Sigmoid colon (tissue), 7 donors: ENCODE measurements at places on chromosomes 12 and 14. TPM values are rescaled to one million over a fixed set of nuclear protein-coding genes. Genes with fewer than 3 reads are reported as not detected.
A peak's percentile ranks its signal among the peaks of the same experiment; 100 is the strongest.

DNA sequence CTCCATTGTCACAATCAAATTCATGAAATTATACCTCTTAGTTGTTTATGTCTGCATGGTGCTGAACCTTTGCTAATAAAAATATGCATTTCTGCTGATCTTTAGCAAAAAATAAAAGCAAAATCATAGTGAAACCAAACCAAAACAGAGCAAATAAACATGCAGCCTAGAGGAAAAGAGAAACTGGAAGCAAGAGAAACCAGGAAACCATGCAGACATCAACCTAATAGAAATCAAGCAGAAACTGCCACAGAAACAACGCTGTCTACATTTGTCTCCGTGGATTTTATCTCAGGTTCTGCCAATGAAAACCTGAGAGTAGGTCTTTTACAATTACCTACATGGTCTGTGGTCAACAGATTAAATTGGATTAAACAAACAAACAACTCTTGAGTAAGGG, 173.7 kb downstream of the SYT10 start:
- no peak for DNase-seq

DNA sequence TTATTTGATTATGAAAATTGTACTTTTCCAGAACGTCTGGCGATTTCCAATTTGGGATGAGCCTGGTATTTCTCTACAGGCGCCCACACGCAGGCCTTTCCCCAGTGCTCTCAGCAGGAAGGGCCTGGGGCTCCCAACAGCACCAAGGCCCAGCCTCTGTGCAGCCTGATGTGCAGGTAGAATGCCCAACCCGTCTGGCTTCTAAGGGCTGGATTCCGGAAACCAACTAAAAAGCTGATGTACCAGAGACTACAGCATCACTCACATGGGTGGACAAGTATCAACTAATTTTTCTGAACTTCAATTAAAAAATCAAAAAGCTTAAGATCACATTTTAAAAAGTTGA, 25.8 kb downstream of the CDC42BPB start:
- DNase-seq = no peak

DNA sequence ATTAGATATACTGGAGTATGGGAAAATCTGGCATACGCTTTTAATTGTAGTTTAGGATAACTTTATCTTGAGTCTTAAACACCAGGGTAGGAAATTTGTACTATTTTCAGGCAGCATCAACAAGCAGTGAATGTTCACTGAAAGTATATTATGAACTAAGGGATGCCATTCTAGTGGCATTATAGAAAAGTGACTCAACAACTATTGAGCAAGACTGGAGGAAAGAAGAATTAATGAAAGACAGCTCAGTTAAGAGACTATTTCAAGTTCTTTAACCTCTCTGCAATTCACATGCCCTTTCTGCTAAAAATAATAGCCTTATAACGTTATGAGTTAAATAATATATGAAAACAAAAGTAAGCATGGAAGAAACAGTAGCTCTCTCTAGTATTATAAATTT, 343.1 kb downstream of the FSCB start:
- no peak for DNase-seq

DNA sequence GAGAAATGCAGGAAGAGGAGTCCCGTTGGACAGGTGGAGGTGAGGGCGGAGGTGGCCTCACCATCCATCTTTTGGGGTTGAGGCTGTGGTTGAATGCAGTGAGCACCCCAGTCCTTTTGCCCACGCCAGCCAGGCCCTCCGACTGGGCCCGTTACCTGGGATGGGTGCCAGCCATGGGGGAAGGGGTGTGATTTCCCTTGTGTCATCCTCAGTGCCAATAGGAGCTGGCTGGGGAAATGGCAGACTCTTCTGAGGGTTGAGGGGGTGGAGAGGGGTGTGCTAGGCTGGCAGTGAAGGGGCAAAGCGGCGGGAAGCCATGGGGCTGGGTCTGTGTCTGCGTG, 9.6 kb downstream of the KCNH3 start:
- DNase-seq = no peak

Gene ARID2
- 31.0 TPM for total RNA-seq

GRCh38 chr14:83779266-83779665, 1750.7 kb upstream of the FLRT2 start:
- no peak for DNase-seq

Gene SYCP3
- total RNA-seq = 0.14 TPM

Gene TSPAN19
- not detected for total RNA-seq

DNA sequence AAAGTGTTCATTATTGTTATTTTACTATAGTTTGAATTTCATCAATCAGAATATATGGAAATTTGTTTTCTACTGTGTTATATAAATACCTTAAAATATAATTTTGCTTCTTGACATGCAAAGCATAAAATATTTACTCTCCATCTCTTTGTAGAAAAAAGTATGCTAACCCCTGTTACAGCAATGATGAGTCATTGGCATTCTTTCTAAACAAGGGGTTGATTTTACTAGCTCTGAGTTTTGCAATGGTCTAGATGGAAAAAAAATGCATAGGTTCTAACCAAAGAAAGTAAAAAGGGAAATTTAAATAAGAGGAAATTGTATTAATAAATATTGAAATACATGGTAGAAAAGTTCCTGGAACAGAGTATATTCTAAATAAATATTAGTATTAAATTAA, 990.2 kb upstream of the ATXN7L3B start:
- DNase-seq = no peak

- DNase-seq = no peak
Measured at GRCh38 chr14:30991408-30991807, 34.0 kb upstream of the AP4S1 start.

Gene MAP3K9
- total RNA-seq = 0.55 TPM

Gene PARPBP
- total RNA-seq = 1.8 TPM

GRCh38 chr12:94644141-94644979, 6.0 kb downstream of the TMCC3 start:
- no peak for DNase-seq

- DNase-seq = no peak
Measured at GRCh38 chr14:92759300-92759678, 10.9 kb upstream of the LGMN start.

- no peak for DNase-seq
Measured at GRCh38 chr12:70571705-70572268, 65.4 kb downstream of the PTPRB start.

DNA sequence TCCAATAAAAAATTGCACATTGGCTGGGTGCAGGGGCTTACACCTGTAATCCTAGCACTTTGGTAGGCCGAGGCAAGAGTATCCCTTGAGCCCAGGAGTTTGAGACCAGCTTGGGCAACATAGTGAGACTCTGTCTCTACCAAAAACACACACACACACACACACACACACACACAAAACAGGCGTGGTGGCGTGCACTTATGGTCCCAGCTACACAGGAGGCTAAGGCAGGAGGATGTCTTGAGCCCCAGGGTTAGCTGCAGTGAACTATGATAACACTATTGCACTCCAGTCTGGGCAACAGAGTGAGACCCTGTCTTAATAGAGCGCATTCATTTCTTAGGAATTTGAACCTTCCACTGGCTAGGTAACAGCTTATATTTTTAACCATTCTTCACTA, 42.9 kb upstream of the BICD1 start:
- no peak for DNase-seq

- no peak for DNase-seq
Measured at GRCh38 chr12:3262470-3262869, 185.3 kb downstream of the TSPAN9 start.

DNA sequence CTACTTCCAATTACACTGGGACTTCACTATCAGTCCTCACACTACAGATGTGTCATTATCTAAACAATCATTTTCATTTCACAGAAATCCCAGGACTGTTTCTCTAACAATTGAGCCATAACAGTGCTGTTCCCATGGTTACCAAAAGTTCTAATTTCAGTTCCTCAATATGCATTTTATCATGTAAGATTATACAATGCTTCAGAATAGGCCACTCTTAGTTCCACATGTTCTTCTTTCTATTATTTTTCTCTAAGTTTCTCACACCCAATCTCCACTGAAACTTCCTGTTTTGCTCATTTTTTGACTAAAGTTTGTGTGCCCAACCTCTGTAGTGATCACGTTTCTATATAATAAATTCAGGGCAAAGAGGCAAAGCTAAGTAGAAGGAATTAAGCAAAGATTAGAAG, 185.8 kb downstream of the DUSP6 start:
- DNase-seq = no peak

- DNase-seq = no peak
Measured at GRCh38 chr12:113348849-113349536, 9.4 kb upstream of the PLBD2 start.

DNA sequence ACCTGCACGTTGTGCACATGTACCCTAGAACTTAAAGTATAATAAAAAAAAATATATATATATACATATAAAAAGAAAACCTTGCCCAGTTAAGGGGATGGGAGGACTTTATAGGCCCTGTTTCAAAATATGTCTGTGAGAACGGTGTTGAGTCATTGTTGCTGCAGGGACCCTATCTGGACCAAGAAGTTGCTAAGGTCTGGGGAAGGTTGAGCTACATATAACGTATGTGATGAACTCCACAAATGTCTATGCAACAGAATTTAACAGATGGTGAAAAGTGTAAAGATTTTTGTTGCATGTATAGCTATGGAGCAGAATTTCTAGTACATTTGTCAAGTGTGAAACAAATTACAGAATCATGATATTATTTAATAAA, 59.7 kb downstream of the TBC1D30 start:
- DNase-seq = no peak

DNA sequence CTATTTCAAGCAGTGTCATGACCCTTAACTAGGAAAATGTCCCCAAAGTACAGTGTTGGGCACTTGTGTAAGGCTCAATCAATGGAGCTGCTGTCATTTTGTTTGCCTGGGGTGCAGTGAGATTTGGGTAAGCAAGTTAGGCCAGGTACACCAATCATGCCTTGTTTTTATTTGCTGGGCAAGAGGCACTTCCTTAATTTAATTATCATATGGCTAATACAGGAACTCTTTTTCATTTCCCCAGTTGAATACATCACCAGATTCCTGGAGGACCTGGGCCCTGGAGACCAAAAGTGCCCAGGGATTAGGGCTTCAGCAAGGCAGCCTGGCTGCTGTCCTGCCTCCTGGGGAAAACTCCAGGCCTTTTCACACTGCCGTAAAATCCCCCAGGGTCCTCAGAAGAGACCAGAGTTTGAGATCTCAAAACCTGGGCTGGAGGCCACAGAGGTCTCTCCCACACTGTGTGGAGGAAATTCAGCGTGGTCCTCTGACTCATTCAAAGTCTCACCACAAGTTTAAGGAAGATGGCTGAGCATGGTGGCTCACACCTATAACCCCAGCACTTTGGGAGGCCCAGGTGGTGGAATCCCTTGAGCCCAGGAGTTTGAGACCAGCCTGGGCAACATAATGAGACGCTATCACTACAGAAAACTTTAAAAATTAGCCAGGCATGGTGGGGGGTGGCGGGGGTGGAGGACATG, 28.4 kb upstream of the FOXN3 start:
- DNase-seq = peak; percentile 33

DNA sequence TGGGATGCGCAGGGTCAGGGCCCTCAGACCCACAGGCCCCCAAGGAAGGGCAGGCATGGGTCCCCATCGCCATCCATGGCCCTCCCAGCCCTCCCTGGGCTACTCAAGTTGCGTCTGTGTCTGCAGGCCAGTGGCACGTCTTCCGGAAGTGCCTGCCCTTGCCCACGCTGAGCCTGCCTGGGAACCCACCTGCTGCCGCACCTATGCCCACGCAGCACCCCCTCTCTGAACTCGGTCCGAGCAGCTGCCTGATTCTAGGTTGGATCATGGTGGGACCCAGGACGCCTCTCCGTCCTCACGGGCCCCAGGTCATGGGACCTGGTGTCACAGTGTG, 182.8 kb downstream of the ADGRD1 start:
- DNase-seq = peak; percentile 58

DNA sequence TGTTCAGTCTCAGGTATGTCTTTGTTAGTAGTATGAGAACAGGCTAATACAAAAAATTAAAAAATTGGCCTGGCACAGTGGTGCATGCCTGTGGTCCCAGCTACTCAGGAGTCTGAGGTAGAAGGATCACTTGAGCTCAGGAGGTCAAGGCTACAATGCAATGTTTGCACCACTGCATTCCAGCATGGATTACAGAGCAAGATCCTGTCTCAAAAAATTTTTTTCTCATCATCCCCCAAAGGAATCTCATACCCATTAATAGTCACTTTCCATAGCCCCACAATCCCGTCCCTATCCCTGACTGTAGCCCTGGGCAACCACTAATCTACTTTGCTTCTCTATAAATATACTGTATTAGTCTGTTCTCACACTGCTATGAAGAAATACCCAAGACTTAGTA, 57.8 kb downstream of the TTC8 start:
- DNase-seq = no peak

Gene SPX
- total RNA-seq = 0.68 TPM

DNA sequence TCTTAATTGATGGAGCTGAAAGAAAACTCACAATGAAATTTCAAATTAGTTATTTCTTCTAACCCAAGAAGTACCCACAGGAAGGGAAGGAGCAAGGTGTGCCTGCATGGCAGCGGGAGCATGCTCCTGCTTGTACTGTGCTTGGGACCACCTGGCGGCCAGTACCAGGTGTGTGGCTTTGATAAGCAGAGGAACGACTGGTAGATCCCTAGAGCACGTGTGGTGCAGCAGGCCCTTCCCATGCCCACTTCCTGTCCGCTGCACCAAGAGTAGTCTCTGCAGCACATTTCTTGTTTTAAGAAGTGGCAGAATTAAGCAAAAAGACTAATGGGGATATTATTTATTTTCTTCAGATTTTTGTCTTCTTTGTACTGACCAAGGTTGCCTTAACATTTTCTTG, 122.3 kb upstream of the ATF1 start:
- no peak for DNase-seq

DNA sequence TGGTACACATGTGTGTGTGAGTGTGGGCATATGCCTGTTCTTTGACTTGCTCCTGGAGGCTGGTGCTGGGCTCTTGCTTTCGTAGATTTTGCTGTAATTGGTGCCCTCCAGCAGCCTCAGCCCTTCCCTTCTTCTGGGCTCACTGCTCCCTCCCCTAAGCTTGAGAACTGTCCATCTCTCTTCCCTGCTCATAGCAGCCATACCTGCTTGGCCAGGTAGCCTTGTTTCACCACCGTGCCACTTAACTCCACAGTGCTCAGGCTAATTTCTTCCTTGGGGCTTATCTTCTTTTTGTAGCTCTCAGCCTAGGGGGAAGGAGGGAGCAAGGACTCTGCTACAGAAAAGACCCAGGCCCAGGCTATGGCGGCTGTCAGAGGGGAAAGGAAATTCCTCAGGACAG, 19.8 kb downstream of the PLEK2 start:
- no peak for DNase-seq
